ENCODE measurements at places on chromosomes 3 and 15.

DNA sequence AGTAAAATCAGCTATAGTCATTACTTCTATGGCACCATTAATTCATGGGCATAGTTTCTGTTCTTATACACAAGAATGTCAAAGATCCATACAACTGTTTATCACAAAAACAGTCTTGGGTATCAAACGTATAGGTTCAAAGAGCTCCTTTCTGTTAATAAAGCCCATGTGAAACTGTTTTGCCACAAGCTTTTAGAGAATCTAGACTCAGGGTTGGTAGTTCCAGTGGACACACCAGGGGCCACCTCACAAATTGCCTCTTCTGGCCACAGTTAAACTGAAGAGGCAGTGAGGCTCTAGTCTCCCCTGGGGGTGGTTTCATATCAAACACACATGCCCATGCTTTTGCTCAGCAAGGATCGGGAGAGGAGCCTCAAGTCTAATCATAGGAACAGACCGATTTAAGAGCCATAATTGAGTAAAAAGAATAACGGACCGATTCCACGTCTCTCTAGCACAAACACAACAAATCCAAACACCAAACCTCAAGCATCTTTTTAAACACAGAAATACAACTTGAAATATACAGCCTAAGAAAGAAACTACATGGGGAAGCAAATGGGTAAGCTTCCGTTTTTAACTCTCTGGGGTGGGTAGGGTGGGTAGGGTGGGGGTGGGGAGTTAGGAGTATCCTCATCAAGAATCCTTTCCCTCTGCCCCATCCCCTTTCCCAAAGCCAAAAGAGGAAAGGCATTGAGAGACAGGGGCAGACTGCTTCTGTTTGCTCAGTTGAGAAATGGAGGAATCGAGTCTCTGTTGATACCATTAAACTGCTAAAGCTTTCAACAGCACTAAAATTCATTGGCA lies 443.3 kb downstream of the MAGI1 start:
- DNase-seq: no peak

GRCh38 chr3:174330303-174330702 lies 528.8 kb upstream of the NAALADL2 start:
- DNase-seq: peak; percentile 60

DNA sequence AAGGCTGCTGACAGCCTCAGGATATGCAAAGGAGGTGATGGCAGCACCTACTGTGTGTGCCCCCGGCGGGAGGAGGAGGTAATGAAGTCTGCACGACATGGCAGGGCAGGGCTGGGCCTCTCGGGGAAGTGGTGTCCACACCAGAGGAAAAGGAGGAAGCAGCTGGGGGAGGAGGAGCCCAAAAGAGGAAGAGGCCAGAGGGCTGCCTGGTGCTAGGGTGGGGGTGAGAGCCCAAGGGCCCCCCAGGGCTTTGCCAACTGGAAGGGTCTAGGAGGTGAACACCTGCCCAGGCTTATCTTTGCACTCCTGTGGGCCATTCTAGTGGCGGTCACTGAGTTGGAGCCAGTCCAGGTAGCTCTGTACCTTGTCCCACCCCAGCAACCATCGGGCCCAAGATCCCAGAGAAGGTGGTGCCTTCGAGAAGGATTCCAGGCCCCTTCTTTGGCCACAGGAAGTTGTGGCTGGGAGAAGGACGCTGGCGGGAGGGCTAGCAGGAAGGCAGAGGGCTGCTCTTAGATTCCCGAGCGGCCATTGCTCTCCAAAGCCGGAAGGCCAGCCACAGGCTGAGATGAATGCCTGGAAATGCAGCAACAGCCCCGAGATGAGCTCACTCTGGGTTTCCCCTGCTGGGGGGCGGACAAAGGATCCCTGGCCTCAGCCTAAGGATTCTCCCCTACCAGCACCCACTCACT lies 7.0 kb downstream of the GNAI2 start:
- DNase-seq: no peak

- peak; percentile 2 for DNase-seq
Measured at GRCh38 chr3:4271834-4272233, 31.3 kb upstream of the SETMAR start.

GRCh38 chr3:58082047-58082446 lies 73.8 kb downstream of the FLNB start:
- peak; percentile 74 for DNase-seq

DNA sequence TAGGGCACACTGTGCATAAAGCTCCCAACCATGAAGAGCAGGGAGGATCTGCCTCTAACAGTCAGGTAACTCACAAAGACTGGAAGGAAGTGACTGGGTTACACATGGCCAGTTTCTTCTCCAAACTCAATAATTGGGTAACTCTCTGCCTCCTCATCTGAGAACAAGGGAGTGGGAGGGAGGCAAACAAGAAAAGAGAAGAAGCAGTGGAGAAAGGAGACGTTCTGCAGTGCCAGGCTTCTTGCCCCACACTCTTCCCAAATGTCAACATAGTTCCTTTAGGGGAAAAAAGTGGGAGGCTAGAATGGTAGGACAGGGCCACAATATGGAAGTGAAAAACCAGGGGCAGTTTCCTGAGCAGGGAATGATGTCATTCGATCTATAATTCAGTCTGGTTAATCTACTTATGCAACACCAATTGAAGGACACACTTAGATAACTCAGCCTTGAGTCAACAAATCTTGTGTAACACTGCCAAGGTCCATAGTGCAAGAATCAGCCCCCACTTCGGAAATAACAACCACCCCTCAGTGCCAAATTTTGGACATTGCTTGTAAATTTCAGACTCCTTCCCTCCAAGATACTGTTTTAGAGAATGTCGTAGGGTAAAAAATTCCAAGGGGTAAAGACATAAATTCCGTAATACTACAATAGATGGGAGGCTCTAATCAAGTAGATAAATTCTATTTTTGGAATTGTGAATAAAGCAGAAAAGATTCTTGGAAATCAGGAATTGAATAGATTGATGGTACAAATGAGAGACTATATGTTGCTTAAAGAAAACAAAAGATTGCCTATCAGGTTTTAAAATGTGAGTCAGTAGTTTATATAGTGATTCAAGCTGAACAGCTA lies 143.0 kb downstream of the LPP start:
- DNase-seq: peak; percentile 88

Measured in skeletal muscle cell (primary cell).